ENCODE measurements at places on chromosomes 16 and 17.

- no peak for DNase-seq
Measured at GRCh38 chr16:53848277-53848942, 144.5 kb downstream of the FTO start.

DNA sequence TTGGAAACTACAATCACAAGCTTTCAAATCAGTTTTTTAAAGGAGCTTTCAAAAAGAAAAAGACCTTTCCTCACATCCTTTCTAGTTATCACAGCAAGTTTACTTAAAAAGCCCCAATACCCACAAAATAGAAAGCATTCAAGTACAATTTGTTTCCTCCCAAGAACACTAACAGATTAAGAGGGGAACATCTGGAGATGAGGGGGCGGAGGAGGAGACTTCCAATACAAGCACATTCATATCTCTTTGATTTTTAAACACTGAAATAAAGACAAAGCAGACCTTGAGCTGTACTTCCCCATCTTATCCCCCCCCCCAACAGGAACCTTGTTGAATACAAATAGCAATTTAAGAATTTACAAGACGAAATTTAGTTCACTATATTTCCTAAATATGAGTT, 2.0 kb downstream of the YWHAE start:
- DNase-seq, result no peak

DNA sequence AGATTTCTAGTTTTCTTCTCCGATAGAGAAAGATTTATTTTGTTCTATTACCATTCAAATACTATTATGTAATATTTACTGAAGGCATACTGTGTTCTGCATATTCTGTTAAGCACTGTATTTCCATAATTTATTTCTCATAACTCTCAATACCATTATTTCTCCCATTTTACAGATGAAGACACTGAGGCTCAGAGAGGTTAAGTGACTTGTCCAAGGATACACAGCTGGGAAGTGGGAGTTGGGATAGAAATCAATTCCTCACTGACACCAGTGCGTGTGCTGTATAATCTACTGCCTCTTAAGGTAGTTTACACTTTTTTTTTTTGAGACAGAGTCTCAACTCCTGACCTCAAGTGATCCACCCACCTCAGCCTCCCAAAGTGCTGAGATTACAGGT, 7.4 kb downstream of the NLRC3 start:
- no peak for DNase-seq

DNA sequence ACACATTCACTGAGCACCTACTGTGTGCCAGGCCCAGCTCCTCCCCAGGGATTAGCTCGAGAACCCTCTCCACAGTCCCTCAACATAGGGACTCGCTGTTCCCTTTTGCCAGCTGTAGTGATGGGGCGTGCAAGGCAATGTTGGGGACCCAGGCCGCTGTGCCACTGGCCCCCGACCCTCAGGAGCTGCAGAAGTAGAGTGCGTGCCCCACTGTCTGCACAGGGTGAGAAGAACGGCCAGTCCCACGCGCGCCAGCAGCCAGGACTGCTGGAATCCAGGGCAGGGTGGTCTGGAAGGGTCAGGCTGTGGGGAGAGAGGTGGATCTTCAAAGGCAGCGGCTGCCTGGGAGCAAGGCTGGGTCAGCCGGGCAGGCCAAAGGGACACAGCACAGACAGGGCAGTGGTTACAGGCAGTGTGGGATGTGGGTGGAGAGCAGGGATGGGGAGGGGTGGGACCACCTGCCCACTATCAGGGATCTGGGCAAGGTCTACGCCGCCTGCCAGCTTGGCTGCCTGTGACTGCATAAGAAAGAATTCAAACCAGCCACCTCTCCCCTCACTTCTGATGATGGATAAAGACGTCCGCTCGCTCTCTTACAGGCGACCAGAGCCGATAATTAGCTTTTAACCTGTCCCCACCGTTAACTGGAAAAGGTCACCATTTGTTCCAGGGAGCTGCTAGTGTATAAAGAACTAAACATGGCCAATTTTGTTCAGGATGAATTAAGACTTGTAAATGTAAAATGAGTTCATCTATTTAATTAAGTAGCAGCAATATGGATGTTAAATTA, 86.7 kb upstream of the GSE1 start:
- no peak for DNase-seq

GRCh38 chr17:44859701-44860100, 12.0 kb downstream of the HIGD1B start:
- no peak for DNase-seq

DNA sequence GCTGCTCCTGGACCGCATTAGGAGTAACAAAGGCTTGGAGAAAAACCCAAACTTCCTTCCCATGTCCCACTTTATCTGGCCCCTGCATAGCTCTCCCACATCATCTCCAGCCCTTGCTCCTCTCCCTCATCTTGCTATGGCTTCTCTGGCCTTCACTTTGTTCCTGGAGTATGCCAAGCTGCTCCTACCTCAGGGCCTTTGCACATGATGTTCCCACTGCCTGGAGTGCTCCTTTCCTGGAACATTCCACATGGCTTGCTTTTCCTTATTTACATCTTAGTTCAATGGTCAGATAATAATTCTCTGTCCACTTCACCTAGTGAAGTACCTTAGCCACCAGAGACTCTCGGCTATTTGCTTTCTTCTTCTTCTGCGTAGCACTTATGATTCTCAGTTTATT, 4.3 kb upstream of the KSR1 start:
- DNase-seq, result no peak

DNA sequence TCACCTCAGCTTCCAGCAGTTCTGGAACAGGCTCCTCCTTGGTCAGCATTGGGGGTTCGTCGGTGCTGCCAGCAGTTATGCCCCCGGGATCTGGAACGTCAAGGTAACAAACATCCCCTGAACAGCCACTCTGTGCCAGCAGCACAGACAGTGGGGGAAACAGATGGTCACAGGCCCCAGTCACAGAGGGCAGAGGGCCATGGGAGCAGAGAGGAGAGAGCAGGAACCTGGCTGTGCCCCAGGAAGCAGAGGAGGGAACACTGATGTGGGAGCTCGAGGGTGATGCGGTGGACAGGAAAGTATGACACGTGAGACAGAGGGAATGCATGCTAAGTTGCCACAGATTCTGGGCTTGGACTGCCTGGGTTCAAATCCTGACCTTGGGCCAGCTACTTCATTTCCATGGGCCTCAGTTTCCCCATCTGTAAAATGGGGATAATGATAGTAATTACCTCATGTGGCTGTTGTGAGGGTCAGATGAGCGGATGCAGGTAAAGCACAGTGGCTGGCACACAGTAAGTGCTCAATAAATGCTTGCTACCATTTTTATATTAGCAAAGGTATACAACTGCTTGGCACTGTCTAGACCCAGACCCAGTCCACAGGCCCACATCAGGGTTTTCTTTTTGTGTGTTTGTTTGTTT, 4.9 kb downstream of the BCL7C start:
- DNase-seq, result no peak

DNA sequence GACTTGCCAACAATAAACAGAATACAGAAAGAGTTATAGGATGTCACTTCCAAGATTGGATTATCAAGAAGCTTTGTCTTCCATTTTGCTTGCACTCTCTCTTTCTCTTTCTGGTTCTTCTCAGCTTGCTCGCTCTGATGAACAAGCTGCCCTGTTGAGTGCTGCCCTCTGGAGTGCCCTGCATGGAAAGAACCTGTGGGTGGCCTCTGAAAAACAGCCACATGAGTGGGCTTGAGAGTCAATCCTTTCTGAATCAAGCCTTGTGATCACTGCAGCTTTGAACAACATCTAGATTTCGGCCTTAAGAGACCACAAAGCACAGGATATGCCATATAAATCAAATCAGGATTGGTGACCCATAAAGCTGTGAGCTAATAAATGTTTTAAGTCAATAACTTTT, 185.1 kb downstream of the KIF2B start:
- DNase-seq, result no peak

DNA sequence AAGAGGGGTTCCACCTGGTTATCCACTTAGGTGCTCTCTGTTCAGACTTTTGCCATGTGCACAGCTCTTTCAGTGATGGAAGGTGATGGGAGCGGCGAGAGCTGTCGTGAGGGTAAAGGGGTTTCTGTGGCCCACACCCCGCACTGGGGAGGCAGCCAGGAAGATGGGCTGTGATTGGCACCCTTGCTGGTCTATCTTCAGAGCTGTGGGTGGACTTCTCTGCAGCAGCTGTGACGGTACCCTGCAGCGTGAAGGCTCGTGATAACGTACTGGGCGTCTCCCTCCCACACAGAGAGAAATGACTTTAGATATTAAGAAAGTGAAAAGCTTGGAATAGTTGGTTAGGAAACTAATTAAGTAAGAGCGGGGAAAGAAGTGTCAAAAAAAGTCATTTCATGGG, 45.8 kb downstream of the MPRIP start:
- no peak for DNase-seq

GRCh38 chr17:79752175-79752574, 21.4 kb downstream of the ENPP7 start:
- no peak for DNase-seq

- no peak for DNase-seq
Measured at GRCh38 chr17:56514264-56514663, 79.2 kb upstream of the NOG start.

DNA sequence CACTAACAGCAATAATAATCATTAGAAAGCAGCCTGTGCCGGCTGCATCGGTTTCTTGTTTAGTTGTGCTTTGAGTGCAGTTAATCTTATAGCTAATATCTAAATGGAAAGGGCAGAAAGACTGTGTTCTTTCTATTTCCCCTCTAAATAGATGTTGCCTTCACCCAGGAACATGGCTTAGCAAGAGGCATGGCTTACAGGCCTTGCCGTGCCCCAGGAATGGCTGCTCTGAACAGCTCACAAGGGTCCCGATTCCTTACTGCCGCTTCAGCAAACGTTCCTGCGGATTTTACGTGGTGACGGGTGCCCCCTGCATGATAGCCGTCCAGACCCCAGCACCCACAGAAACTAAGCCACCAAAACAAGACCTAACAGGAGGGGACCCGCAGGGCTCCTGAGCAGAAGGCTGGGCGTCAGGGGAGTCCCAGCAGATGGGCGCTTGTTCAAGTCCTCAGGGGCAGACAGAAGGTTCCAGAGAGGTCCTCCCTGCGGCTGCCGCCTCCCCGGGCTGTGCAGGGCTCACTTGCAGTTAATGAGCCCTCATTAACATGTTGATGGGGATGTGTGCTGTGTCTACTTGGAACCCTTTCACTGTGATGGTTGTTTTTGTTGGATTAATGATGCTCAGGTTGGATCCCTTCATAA, 52.5 kb upstream of the ENPP7 start:
- no peak for DNase-seq

GRCh38 chr16:3655396-3656159, 1.1 kb downstream of the DNASE1 start:
- DNase-seq, result no peak

DNA sequence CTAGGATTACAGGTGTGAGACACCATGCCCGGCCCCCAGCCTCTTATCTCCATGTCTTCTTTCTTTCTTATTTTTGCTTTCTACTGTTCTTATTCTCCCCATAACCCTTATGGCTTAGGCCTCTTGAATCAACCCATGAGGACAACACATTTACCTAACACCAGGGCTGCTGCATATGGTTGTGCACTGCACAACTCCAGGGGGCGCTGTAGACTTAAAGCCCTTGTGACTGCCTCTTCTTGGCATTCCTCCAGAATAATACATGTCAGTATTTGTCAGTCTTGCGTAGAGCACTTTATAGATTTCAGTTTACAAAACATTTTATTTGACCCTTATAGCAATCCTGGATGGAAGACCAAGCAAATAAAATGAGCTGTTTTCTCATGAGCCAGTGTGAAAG, 225.0 kb upstream of the SALL1 start:
- DNase-seq, result no peak

DNA sequence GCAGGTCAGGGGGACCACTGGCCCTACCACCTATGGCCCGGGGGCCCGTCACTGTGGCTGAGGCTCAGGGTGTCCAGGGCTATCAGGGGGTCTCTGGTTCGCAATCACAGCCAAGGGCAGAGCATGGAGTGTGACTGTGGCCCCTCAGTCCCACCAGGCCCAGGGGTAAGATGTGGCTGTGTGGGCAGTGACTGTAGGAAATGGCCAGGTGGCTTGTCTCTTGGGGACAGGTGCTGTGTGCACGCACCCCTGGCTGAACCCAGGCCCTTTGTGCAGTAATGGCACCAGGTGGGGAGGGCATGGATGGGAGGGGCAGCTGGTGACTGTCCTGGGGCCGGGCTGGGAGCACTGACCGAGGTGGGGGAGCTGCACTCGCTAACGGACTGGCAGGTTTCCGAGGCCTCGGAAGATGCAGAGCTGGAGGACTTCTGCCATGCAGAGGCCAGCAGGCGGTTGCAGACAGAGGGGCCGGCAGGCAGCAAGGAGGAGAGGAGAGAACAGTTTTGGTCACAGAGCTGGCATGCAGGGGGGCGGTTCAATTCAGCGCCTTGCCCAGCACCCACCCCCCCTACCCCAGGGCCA, 18.8 kb downstream of the IL34 start:
- no peak for DNase-seq

DNA sequence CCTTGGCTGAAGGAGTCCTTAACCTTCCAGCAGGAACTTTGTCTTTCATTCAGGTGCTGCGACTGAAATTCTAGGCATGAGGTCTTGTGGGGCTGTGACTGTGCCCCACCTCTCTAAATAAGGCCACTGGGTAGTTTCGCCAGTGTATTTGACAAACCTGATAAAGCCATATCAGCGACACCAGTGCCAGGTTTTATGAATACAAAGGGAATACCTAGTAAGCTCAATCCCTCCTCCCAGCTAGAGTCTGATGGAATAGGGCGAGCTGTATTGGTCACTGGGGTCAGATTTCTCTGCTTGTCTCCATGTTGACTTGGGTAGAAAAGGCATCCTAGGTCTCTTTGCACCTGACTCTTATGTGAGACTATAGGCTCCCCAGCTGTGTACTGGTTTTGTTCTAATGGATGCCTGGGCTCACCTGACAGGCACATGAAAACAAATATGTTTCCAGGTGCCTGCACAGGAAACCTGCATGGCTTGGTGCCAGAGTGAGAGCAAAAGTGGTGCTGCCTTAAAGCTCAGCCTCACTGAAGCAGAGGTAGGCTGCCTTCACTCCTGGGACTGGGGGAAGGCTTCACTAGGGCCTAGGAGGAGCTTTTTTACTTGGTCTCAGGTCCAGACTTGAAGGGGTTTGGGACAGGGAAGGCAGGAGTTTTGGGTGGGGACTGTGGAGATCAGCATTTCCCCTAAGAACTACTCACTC, 8.3 kb downstream of the SLC7A6 start:
- DNase-seq, result no peak

DNA sequence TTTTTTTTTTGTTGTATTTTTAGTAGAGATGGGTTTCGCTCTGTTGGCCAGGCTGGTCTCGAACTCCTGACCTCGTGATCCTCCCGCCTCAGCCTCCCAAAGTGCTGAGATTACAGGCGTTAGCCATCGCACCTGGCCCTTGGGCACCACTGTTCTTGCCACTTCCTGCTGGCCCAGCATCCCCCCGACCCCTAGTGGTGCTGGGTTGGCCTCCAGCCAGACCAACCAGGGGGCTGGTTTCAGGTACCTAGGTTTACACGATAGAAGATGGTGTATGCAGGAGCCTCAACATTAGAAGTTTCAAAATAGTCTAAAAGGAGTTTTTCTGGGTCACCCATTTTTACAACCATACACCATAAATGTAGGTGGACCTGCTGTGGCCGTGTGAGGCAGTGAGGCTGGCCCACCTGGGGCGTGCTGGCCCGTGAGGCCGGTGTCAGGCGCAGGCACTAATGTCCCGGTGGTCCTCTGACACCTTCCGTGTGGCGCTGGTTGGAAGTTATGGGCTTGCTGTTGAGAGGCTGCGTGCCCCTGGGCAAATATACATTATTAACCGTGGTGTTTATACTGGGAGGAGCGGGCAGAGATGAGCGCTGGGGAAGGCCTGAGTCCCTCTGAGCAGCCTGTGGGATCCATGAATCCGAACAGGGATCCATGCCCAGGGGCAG, 43.5 kb downstream of the CFAP20 start:
- no peak for DNase-seq

GRCh38 chr17:65202844-65203571, 65.8 kb downstream of the RGS9 start:
- DNase-seq, result no peak

Data from NCI-H748 treated with DMSO at 0.1 percent for 48 hours (cell line).